ENCODE measurements at places on chromosomes 1 and 21.

GRCh38 chr1:17674726-17675500 is 80.2 kb upstream of the ACTL8 start:
- DNase-seq, result no peak

- DNase-seq, result no peak
Observed at GRCh38 chr21:31559368-31560119, 99.9 kb upstream of the SOD1 start.

DNA sequence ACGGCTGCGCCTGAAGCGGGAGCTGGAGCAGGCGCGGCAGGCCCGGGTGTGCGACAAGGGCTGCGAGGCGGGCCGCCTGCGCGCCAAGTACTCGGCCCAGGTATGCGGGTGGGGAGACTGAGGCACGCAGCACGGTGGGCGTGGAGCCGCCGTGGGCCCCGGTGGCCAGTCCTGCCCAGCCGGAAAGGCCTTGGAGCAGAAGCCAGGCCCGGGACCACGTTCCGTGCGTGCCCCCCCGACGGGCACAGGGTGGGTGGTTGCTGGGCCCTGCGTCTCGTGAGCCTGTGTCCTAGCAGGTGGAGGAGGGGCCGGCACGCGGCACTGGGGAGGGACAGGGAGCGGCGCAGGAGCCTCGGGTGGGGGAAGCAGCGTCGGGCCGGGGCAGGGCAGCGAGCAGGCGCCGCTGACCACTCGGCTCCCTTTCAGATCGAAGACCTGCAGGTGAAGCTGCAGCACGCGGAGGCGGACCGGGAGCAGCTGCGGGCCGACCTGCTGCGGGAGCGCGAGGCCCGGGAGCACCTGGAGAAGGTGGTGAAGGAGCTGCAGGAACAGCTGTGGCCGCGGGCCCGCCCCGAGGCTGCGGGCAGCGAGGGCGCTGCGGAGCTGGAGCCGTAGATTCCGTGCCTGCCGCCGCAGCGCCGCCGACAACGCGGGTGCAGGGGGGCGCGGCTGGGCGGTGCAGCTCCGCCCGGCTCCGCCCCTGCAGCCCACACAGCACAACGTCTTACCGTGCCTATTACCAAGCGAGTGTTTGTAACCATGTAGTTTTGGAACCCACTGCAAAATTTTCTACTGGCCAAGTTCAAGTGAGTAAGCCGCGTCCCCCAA is 78.2 kb downstream of the SKI start:
- no peak for DNase-seq

GRCh38 chr1:180268556-180269075 is 38.6 kb downstream of the LHX4 start:
- no peak for DNase-seq

DNA sequence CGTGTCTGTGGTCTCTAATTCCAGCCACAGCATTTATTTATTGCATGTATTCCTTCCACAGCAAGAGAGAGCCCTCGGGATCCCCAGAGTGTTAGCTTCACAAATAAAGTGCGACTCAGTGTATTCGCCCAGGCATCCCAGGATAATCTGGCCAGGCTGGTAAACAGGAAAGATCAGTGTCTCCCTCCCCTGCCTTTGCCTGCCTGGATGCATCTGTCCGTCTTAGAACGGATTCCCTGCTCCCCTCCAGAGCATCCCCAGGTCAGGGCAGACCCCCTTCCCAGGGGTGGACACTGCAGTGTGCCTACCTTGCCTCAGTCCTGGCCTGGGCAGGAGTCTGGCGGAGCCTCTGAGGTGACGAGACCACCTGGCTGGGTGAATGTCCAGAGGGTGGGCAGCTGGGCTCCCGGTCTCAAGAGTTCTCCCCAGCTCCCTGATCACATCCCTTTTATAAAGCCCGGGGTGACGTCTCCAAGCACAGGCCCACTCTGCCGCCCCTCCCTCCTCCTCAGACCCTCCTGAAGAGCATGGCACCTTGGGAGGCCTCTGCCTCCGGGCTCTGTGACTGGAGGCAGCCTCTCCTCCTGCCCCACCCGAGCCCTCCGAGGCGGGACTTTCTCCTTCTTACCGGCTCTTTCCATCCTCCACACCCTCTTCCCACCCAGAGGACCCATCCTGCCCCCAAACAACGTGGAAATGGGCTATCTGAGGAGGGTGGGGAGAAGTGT is at the start of gene KISS1:
TSS of gene KISS1 (minus strand) at position 424 of the 728 bp plus-strand sequence. CDS start 3,615 bp downstream, outside the sequence.
- DNase-seq, result peak; percentile 8
